Vagina (tissue), 2 donors: ENCODE measurements at places on chromosomes 16 and 17. TPM values are rescaled to one million over a fixed set of nuclear protein-coding genes. Genes with fewer than 3 reads are reported as not detected.

RAB40B gene
- total RNA-seq = 29.2 TPM

HOXB13 gene
- total RNA-seq = 5.4 TPM

DNA sequence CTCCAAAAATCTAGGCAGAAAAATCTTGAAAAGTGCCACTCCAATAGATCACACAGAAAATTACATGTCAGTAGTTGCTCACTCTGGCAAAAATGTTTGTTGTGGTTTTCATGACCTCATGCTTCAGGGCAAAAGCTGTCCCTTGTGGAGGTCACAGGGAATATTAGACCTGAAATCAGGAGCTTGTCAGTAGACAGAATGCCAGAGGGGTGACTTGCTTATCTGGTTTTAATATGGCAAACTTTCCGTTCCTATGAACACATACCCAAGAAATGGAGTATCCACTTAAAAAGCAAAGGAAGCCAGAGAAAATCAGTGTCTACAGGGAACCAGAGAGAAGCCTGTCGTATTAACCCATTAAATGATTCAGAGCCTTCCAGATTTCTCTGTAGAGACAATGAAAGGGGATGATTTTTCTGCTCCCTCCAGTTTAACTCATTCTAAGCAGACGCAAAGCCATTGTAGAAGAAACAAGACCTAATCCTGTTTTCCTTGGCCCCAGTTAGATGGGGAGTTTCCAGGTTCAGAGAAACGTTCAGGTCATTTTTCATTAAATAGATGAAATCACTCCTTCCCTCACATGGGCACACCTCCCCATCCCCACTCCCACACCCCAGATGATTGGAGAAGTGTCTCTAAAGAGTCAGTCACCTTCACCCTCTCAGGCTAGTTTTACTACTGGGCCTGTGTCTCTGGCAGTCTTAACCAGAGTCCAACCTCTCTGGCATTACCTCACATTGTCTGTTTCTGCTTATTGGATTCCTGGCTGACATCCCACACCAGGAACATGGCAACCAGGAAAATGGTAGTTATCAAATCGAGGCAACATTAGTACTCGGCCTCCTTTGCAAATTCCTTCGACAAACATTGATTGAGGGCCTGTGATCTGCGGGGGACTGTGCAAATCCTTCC lies 6.0 kb downstream of the SOX9 start:
- DNase-seq = no peak

DNA sequence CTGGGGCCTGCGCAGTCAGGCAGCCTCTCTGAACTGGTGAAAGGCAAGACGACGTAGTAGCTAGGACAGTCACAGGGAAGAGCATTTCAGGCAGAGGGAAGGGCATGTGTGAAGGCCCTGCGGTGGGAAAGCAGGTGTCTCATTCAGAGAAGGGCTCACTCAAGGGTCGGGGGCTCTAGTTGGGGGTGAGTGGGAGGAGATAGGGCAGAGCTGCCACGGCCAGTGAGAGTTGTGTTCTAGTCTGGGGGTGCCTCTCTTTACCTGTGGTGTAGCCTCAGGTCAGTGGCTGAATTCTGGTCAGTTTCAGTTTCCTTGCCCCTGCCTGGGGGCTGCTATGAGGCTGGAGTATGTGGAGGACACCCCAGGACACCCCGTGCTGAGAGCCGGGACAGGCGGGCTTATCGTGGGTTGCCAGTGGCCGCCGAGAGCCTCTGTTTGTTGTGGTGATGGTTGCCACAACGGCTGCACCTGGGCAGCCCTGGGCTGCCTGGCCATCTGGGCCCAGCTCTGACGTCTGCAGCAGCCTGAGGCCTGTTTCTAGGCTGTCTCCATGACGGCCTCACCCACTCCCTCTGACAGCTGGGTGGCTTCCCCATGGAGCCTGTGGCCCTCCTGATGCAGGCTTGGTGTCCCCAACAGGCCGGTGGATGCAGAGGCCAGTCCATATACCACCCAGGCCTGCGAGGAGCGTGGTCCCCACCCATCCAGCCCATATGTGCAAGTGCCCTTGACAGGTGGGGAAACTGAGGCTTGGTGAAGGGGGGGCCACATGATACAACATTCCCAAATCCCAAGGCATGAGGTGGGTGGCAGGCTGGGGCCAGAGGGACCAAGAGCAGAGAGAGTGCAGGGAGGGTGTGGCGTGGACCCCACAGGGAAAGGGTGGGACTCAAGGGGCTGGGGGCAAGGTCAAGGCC lies 10.8 kb downstream of the MAP2K3 start:
- DNase-seq = no peak

DNA sequence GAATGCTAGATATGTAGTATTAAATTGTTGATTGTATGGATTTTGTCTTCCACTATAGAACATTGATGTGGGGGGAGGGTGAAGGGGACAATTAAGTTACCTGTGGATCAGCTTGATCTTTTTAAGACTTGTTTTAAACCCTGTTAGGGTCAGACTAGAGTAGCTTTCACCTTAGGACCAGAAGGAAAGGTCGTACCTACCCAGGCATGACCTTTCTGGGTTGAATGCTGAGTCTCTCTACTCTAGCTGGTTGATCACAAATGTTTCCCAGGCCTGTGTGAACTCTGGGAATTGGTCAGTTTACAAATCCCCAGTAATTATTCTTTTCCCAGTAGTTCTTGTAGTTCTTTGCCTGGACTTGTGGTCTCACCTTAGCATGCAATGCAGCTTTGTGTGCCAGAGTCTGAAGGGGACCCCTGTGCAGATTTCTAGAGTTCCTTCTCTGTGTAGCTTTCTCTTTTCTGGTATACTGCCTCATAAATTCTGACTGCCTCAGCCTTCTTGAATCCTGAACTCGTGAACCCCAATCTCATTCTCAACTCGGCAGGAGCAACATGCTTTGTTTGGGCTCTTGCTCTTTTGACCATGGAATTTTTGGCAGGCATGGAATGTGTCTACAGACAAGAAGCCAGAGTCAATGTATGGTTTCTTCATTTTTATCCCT lies 54.1 kb downstream of the VMP1 start:
- DNase-seq = no peak

MED13 gene
- total RNA-seq = 59.9 TPM
